Sigmoid colon (tissue), 7 donors: ENCODE measurements at places on chromosomes 16 and 17.

DNA sequence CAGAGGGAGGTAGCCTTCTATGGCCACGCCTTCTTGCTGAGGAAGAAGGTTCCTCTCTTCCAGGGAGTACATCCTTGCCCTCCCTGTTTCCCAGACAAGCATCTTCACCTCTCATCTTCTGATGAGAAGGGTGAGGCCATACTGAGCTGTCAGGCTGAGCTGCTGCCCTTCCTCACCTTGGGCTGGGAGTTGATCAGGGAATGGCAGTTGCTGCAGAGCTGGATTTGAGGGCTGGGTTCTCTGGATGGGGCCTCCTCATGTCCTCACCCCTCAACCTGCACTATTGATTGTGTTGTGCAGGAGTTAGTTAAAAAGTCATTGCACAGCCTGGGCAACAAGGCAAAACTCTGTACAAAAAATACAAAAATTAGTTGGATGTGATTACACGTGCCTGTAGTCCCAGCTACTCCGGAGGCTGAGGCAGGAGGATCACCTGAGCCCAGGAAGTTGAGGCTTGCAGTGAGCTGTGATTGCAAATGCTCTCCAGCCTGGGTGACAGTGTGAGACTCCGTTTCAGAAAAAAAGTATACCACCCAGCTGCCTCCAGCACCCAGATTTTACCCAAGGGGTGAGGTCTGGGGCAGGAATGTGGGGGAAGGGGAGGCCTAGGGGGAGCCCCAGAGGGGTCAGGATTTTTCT lies 2.0 kb downstream of the ERBB2 start:
- no peak overlapping the region for H3K4me3 ChIP-seq
- peaks cover 31% of the 10 kb centered on the region for H3K4me1 ChIP-seq
- DNase-seq = no peak
- peak overlapping the region; percentile 82 for H3K27ac ChIP-seq

GRCh38 chr16:31458073-31458843 lies 1.0 kb upstream of the ARMC5 start:
- peak overlapping the region; percentile 100 for H3K27ac ChIP-seq
- peaks cover 14% of the 10 kb centered on the region for H3K36me3 ChIP-seq
- H3K4me3 ChIP-seq = peak overlapping the region; percentile 68
- DNase-seq = peak; percentile 78

DNA sequence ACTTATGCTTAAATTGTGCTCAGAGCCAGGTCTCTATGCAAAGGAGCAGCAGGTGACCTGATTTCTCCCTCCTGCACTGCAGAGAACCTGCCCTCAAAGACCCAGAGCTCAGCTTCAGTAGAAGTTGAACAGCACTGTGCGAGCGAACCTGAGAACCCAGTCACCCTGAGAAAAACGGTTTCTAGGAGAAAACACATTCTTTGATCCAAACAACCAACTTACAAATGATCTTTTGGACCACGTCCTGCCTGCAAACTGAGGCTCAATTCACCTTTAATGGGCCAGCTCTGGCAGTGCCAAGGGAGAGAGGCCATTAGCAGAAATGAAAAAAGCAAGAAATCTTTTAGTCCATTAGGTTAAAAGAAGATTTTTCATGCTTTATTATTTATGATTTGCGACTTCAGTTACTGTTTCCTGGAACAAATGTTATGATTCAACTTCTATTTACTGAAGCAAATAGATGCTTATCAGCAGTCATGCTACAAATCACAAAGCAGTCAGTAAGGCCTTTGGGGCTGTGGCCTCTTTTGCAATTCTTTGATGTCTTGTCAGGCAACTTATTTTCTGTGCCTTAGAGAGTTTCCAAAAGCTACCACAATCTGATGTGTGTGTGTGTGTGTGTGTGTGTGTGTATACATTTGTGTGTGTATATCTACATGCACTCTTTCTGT lies 65.7 kb upstream of the LRRC37A3 start:
- H3K36me3 ChIP-seq = no peaks in the 10 kb centered on the region
- peaks cover 34% of the 10 kb centered on the region for H3K4me1 ChIP-seq
- H3K27ac ChIP-seq = peak overlapping the region; percentile 69
- H3K27me3 ChIP-seq = no peaks in the 10 kb centered on the region
- DNase-seq = no peak
- H3K4me3 ChIP-seq = no peak overlapping the region

DNA sequence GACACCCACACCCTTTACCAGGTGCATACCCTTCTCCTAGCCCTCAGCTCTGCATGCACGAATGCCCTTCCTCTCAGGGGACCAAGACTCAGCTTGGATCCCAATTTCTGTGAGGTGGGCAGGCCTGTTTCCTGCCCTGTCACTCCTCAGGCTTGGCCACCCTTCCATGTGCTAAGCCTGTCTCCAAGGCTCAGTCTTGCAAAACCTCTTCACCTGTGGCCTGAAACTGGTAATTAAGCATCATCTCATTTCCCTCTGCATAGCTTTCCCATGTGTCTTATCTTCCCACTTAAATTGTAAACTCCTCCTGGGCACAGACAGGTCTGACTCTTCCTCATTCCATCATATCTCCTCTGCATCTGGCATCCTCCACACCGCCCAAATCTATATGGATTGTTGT lies 31.0 kb upstream of the SMPD3 start:
- H3K27me3 ChIP-seq = no peaks in the 10 kb centered on the region
- no peak overlapping the region for H3K27ac ChIP-seq
- no peak for DNase-seq

DNA sequence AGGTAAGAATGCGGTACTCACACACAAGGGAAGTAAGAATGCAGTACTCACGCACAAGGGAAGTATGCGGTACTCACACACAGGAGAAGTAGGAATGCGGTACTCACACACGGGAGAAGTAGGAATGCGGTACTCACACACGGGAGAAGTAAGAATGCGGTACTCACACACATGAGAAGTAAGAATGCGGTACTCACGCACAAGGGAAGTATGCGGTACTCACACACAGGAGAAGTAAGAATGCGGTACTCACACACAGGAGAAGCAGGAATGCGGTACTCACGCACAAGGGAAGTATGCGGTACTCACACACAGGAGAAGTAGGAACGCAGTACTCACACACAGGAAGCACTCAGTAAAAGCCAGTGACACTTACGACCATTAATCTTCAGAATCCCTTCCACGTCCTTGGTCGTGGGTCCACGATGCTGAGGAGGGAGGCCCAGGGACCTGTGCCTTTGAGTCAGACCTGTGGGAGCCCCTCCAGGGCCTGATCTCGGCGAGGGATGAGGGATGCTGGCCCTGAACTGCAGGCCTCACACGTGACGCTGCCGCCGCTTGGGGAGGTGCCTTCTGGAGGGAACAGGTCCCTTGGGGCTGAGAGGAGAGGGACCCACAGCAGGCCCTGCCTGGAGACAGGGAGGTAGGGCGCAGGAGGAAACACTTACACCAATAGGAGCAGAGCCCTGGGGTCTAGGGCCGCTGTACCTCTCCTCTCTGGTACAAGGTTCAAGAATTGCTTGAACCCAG lies 20.2 kb downstream of the ABR start:
- no peaks in the 10 kb centered on the region for H3K4me1 ChIP-seq
- H3K27ac ChIP-seq = no peak overlapping the region
- H3K36me3 ChIP-seq = no peaks in the 10 kb centered on the region
- DNase-seq = no peak

DNA sequence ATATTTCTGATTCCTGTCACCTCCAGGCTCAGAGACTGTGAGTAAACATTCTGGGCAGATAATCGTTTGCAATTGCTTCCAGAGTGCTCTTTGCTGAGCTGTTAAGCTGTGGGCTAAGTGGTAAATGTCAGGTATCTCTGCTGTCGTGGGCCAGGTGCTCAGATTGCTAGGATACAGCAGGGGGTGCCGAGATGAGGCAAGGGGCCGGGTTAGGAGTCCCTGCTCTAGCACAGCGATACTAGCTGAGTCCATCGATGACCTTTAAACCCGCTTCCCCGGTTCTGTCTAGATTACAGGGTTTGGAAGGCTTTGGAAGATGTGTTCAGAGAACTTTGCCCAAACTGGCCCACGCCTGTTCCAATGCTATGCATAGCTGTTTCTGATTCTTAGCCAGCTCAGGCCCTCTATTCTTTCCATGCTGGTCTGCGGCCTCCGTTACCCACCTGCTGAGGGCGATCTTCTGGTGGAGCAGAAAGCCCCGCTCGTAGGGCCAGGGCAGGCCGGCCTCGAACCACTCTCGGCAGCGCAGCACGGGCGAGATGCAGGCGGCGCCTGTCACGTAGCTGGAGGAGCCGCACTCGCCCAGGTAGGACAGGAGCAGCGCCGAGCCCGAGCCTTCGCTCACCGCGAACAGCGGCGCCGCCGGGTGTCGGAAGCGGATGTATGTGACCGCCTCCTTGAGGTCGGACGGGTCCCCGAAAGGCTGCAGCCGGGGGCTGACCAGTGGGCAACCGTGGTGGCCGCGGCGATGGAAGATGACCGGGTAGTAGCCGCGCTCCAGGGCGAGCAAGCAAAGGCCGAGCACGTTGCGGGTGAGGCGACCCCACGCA lies 979 bp downstream of the ABHD15 start:
- H3K4me3 ChIP-seq = peak overlapping the region; percentile 63
- no peaks in the 10 kb centered on the region for H3K36me3 ChIP-seq
- DNase-seq = peak; percentile 63
- H3K27ac ChIP-seq = peak overlapping the region; percentile 86

- no peaks in the 10 kb centered on the region for H3K27me3 ChIP-seq
- H3K4me3 ChIP-seq = no peak overlapping the region
- H3K36me3 ChIP-seq = no peaks in the 10 kb centered on the region
- H3K4me1 ChIP-seq = peaks cover 12% of the 10 kb centered on the region
- DNase-seq = no peak
Observed at GRCh38 chr17:47966079-47966519, 4.8 kb upstream of the CDK5RAP3 start.
